ENCODE measurements at places on chromosomes 7 and 10.

DNA sequence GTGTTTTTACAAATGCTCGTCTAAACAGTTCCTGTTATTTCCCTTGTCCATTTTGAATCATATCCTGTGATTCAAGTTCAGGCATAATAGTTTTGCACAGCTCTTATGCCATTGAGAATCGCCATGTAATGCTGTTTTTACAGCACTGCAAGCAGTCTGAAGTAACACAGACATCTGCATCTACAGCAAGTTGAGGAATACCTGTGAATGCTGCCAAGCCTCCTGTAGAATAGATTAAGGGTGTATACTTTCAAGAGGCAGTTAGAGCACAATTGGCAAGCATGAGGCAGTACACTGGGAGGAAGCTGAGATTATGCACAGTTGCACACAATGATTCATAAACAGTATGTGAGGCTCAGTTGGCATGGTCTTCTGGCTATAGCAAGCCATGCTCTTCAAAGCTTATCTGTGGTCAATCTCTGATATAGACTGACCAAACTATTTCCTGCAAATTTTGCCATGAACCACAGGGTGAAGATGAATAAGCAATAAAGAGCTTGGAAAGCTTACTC is 121.9 kb upstream of the AKR1E2 start:
- no peak for DNase-seq

DNA sequence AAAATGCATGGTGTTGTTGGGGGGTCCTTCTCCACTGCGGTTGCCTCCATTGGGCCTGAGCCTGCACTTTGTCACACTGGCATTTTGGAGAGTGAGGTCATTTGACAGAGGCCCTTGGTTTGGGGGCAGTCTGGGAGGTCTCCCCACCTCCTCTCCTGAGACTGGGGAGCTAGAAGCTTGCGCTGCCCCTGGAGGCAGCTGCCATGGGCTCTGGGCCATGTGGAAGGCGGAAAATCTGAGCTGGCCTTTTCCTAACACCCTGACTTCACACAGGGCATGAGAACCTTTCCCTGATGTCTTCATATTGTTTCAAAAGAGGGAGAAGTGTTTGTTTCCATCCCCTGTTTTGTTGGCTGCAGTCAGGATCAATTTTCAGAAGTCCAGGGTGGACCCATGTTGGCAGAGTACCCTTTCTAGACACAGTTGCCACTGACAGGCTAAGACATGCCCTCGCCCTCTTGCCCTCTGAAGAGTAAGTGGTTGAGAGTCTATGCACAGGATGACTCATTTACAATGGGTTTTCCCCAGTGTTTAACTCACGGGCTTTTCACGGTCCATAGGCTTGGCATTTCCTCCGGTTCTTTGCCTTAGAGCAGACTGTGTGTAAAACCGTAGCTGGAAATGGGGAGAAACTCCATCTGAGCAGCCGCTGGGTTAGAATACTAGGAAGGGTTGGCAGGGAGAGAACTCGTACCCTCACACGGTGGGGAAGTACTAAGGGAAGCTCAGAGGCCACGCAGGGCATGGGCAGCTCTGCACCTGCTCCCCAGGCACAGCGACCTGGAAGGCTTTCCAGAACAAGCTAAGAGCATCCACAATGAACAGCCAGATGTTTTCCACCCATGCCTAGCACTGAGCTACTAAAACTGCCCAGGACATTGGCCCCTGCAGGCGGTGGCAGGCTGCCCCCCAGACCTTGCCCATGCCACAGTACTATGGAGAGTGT is 655.0 kb downstream of the SDK1 start:
- DNase-seq, result peak; percentile 22

DNA sequence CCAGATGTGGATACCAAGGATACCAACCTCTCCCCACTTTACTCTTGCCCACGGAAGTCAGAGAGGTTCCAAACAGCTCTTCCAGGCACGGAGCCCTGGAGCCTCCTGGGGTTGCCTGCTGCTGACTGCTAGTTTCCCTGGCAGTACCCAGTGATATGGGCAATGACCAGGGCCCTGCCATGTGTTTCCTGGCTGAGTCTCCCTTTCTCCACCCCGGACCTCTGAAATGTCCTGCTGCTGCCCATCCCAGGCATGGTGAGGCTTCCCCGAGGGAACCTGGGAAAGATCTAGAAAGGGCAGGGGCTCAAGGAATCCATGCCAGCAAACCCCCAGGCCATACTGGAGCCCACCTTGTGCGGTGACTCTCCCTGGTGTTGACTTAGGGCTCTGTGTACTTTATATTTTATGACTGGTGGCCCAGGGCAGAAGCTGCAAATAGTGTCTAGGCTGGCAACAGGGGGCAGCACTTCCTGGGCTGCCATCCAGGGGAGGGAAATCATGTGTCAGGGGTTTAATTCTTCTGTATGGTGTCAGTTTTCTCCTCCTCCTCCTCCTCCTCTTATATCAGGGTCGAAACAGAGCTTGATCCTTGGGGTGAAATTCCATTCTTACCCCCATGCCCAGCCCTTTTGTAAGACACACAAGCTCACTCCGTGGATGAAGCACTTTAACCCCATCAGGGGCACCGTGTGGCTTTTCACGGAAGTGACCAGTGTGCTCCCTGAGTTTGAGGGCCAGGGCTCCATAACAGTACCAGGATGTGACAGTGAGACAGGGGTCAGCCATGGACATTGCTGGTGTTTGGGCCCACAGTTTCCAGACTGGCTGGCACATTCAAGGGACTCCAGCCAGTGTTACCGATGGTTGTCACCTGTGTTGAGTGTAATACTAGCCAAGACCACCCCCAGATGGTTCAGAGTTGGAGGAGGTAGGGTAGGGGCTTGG is 62.4 kb upstream of the GDF10 start:
- DNase-seq, result no peak

DNA sequence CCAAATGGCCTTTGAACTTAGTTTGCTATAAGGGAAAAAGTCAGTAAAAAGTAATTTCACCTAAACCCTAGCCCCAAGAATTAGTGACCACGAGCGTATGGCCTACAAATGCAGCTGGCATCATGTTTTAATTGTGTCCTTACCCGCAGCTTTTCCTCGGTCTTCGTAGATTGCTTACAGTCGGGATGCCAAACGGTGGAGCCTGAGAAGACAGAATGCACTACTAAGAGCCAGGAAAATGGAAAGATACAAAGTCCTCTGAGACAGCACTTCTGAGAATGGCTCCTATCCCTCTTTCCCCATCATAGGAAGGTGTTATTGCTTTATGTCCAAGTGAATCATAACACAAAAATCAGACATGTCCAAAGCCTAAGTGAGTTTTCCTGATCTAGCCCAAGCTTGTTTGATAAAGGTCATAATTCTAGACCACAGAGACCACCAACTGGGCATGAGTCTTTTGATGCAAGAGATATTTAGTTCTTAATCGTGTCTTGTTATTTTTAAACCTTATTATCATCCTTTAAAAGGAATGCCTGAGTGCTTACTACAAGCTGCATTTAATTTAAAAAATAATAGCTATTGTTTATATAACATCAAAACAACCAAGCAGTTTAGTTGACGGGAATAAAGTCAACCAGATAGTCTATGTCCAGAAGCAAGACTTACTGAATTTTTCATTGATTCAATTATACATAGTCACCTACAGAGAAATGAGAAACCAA is 83.7 kb upstream of the AFAP1L2 start:
- DNase-seq, result no peak

- no peak for DNase-seq
Observed at GRCh38 chr10:103752680-103753248, 102.6 kb downstream of the SH3PXD2A start.

DNA sequence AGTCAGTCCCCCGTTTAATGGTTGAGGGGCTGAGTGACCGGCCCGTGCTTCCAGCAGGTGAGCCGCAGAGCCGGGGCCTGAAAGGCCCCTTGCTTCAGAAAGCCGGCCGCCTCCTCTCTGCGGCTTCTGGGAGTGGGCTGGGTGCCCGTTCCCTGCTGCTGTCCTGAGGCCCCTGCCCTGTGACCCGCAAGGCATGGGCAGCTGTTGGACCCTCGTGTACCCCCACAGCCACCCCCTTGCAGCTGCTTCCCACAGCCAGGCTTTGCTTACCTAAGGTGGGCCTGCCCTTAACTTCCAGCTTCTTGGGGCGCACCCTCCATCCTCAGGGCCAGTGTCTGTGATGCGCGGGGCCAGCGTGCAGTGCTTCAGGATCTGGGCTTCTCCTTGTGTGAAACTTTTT is 26.6 kb downstream of the PFKFB3 start:
- no peak for DNase-seq

GRCh38 chr10:77405771-77406241 is 231.8 kb downstream of the KCNMA1 start:
- peak; percentile 64 for DNase-seq

DNA sequence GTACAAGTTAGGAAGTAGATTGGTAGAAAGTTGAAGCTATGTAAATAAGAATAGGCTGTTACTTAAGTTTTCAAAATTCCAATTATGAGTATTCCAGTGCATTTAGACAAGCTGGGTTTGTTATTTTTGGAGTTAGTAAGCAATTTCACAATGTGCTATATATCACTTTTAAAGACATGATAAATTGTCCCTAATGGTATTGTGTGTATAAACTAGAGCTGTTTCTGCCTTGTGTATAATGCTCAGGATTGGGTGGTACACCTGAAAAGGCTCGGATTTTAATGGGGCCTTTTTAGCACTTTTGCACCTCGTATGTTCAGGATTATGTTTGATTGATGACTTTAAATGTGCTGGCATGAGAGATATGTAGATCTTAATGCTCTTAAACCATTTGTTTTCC is 175.8 kb downstream of the VTI1A start:
- no peak for DNase-seq

- no peak for DNase-seq
Observed at GRCh38 chr7:39075210-39075609, 97.5 kb downstream of the POU6F2 start.

GRCh38 chr7:47492716-47493325 is 89.1 kb downstream of the TNS3 start:
- no peak for DNase-seq

DNA sequence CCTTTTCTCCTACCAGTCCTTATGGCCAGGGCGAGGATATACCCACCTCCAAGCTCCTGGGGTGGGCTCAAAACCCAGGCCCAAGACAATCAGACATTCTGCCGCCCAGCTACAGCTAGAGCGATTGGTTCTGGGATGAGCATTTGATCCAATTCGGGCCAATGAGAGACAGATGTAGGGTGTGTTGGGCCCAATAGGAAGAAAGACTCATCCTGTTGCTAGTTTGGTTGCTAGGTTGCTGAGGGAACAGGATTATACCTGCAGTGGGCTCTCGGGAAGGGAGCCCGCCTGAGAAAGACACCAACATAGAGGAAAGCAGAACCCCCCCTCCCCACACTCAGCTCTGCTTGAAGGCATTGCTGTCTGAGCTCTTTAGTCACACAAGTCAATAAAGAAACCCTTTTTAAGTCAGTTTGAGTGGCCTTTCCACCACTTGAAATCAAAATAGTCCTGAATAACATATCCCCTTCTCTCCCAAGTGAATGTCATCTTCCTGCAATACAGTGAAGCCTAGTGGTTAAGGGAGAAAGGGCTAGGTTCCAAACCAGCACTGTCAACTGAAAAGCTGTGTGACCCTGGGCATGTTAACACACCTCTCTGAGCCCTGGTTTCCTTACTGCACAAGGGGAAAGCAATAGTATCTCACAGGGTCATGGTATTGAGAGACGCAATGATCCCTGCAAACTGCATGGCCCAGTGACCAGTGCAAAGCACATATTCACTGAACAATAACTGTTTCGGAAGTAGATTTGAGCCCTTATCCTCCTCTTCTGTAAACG is 21.8 kb downstream of the ITPRIP start:
- DNase-seq, result no peak

DNA sequence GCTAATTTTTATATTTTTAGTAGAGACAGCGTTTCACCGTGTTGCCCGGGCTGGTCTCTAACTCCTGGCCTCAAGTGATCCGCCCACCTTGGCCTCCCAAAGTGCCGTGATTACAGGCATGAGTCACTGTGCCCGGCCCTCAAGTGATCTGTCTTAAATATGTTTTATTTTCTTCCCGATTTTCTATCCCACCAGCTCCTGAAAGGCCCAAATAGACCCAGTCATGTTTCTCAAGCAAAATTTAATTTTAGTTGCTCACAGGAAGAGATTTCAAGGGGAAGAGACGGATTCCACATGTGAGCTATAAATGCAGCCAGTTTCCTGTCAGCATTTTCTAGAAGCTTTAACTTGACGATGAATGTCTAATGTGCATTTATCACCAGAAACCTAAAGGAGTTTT is 12.0 kb downstream of the DENND10 start:
- no peak for DNase-seq

- no peak for DNase-seq
Observed at GRCh38 chr7:108839076-108839475, 269.4 kb downstream of the DNAJB9 start.

DNA sequence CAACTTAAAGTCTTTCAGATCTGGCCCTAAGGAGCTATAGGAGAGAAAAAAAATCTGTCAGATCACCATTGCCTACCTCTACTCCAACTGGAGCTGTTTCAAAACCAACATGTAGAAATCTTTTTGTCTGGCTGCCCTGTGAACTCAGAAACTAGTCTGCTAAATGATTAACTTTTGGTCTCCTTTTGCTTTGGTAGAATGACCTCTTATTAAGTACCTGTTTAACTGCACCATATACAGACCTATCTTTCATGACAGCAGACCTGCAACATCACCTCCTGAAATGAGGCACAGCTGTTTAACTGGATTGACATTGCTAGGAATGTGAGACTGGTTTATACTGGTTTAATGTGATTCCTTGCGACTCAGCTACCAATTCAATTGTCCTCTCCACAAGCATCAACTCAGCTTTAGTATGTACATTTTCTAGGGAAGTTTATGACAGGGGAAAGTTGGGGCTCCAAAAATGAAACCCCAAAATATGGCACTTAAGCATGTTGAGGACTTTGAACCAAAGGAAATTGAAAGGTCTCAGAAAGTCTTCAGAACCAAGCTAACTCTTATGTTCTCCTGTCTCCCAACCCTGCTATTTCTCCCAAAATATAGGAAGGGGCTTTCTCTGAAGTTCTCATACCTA is 1.8 kb downstream of the CYP3A43 start:
- DNase-seq, result no peak

GRCh38 chr7:140033779-140034363 is 28.9 kb downstream of the PARP12 start:
- no peak for DNase-seq

DNA sequence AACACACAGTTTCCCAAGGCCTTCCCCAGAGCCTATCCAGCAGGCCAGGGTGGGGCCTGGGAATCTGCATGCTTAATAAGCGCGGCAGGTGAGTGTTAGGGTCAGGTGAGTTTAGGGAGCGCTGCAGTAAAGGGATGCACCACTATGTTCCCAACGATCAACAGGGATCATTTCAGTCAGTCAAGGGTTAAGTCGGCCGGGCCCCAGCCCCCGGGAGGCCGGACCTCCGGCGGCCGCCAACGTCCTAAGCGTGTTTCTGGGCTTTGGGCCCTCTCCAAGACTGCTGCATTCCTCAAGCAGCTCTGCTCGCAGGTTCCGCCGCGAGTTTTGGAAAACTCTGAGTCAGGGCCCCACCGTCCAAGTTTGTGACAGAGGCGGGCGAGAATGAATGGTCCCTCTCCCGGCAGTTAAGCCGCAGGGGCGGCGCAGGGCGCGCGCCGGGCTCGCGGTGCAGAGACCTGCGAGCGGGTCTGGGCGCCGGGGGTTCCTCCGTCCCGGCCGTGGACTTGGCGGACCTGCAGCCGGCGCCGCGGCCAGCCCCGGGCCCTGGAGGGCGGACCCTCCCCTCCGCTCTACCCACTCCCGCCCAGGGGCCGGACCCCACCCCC is 81.6 kb downstream of the ARHGAP22 start:
- no peak for DNase-seq
